ENCODE measurements at places on chromosomes 4 and X.

DNA sequence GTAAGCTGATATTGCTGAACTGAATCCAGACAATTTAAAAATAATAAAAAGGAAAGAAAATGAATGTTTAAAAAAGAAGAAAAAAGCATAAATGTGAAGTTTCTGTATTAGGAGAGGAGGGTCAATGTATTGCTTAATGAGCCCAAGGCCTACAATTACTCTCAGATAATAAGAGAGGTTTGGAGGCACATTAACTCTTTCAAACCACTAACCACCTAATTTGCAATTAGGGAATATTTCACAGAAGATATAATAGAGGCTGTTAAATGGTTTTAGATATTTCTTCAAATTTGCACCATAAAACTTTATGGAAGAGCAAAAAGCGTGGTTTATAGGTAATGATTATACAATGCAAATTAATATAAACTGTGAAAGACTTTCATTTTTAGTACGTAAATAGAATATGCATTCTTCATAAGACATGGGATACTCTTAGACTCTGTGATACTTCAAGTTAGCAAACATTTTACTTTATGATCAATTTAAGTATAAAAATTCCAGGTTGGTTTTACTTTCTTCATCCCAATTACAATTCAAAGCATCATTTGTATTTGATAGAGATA lies 364.2 kb upstream of the GALNTL6 start:
- no peak for DNase-seq

GRCh38 chr4:87209696-87210095 lies 10.7 kb downstream of the KLHL8 start:
- DNase-seq, result no peak

DNA sequence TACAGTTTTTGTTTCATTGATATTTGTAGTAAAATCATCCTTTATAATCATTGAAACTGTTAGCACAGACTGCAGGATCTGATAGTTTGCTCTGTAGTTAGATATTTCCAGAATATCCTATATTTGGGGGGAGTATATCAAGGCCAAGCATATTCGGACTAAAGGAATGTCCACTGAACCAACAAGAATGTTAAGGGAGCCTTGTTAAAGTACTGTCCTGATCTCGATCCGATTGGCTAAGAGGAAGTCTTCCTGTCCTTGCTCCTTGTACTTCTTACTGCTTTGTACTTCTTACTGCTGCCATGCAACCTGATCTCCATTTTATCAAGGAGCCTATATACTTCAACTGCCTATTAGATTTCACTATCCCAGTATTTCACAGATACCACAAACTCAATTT lies 449.3 kb downstream of the RPA4 start:
- no peak for DNase-seq

GRCh38 chr4:26822546-26822945 lies 38.1 kb upstream of the STIM2 start:
- no peak for DNase-seq

GRCh38 chr4:5460106-5460801 lies 248.1 kb downstream of the EVC2 start:
- peak; percentile 8 for DNase-seq

- no peak for DNase-seq
These were observed 37.6 kb downstream of the IDS start for GRCh38 chrX:149467461-149467860.

GRCh38 chrX:4588466-4588865 lies 875.0 kb upstream of the PRKX start:
- DNase-seq, result peak; percentile 38

DNA sequence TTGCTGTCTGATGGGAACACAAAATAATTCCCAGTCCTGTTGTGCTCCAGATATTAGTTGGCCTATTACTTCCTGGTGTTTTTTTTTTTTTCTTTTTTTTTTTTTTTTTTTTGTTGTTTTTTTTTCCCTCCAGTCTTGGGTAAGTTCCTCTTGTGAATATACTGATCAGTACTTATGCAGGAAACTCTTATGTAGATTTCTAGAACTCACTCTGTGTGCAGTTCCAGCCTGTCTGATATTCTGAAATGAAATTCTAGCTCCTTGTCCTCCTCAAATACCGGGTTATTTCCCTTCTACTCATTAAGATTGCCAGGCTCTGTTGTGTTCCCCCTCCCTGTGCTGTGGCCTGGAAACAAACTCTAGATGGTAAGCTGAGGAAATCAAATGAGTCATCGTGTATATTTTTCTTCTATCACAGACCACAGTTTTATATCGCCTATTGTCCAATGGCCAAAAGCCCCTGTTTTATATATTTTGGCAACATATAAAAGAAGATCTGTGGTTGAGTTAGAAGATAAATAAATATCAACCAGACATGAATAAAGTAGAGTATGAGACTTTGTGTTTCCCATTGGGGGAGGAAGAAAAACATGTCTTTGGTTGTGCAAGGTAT lies 124.3 kb upstream of the UGT8 start:
- no peak for DNase-seq

GRCh38 chr4:162706632-162707031 lies 460.1 kb downstream of the NAF1 start:
- no peak for DNase-seq

DNA sequence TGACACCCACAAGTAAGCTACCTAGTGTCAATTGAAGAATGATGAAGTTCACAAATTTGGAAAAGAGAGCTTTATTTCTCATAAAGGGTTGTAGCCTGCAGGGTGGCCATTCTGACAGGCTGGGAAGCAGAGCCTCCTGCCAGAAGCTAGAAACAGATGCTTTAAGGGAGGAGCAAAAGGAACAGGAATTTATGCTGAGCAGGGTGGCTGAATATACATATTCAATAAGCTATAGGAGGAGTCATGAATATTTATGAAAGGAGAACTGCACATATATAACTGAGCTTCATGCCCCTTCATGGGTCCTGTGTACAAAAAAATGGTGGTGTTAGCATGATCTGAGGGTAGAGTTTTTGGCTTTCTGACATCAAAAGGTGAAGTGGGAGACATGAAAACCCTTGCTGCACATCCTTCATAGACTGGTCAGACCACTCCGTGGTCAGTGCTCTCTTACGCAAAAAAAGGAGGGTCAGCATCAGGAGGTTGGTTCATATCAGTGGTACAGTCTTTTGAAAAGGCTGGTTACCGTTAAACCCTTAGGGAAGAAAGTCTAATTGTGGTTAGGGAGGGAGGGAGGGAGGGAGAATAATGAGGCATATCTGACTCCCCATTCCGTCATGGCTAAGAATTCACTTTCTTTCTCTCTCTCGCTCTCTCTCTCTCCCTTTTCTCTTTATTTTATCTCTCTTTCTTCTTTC lies 121.4 kb downstream of the LUZP4 start:
- DNase-seq, result no peak

- no peak for DNase-seq
These were observed 246.7 kb downstream of the PALLD start for GRCh38 chr4:168743601-168744000.

DNA sequence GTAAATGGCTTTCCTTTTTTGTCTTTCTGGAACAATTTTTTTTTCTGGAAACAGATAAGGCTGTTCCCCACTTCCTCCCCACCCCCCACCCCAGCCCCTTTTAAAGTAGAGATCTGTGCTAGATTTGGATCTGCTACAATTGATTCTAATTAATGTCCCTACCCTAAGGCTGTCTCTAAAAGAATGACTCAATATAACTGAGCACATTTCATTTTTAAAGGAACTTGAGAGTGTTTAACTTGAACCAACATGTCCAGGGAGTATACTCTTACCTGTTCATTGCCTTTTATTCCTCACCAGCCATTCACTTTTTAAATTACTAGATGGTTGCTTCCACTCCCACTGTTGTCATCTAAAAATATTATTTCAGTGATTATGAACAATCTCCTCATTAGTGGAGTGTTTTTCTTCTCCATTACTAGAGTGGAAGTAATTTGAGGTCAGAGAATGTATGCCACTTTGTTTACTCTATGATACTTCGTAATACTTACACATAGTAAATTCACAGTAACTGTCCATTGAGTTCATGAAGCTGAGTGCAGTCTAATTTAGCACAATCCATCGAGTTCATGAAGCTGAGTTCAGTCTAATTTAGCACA lies 14.1 kb upstream of the CNOT6L start:
- DNase-seq, result no peak

DNA sequence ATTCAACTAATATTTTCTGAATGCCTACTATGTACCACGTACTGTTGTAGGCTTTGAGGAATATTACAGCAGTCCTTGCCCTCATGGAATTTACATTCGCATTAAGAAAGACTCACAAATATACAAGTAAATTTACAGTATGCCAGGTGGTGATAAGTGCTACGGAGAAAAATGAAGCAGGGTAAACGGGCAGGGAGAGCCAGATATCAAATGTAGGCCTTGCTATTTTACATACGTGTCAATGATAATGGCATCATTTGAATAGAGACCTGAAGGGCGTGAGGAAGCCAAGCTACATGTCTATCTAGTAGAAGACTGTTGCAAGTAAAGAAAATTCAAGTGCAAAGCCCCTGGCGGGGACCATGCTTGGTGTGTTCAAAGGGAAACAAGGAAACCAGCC lies 65.2 kb downstream of the AMMECR1 start:
- DNase-seq, result no peak

- no peak for DNase-seq
These were observed 198.3 kb upstream of the FAT4 start for GRCh38 chr4:125116431-125116830.

GRCh38 chr4:85147481-85148076 lies 181.1 kb upstream of the WDFY3 start:
- DNase-seq, result peak; percentile 85

DNA sequence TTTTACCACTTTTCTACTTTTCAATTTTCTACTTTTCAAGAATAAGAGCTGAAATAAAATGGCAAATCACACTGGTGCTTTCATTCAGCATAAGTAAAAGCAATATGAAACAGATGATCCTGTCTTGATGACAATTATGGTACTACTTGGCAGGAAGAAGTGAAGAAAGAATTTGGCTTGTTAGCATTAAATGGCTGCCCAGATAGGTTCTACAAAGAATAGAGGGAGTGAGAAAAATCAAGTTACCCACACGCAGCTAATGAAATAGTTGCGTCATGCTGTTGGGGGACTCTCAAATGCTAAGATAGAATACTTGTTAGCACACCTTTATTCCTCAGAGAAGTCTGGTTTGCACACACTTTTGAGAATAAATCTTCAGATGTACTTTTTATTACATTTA lies 12.5 kb upstream of the LCORL start:
- no peak for DNase-seq

- DNase-seq, result no peak
These were observed 3.4 kb downstream of the SAT1 start for GRCh38 chrX:23786268-23786815.

GRCh38 chrX:154459832-154460231 lies 1.8 kb downstream of the PLXNA3 start:
- no peak for DNase-seq

- no peak for DNase-seq
These were observed 346.8 kb downstream of the NR3C2 start for GRCh38 chr4:148095346-148095923.

- no peak for DNase-seq
These were observed 20.1 kb downstream of the ZNF185 start for GRCh38 chrX:152917656-152918579.

- no peak for DNase-seq
These were observed 7.3 kb upstream of the DAPP1 start for GRCh38 chr4:99809326-99809725.

- no peak for DNase-seq
These were observed 269.3 kb downstream of the STIM2 start for GRCh38 chr4:27129871-27130366.

GRCh38 chr4:178599521-178599920 lies 1157.3 kb upstream of the AGA start:
- DNase-seq, result no peak

DNA sequence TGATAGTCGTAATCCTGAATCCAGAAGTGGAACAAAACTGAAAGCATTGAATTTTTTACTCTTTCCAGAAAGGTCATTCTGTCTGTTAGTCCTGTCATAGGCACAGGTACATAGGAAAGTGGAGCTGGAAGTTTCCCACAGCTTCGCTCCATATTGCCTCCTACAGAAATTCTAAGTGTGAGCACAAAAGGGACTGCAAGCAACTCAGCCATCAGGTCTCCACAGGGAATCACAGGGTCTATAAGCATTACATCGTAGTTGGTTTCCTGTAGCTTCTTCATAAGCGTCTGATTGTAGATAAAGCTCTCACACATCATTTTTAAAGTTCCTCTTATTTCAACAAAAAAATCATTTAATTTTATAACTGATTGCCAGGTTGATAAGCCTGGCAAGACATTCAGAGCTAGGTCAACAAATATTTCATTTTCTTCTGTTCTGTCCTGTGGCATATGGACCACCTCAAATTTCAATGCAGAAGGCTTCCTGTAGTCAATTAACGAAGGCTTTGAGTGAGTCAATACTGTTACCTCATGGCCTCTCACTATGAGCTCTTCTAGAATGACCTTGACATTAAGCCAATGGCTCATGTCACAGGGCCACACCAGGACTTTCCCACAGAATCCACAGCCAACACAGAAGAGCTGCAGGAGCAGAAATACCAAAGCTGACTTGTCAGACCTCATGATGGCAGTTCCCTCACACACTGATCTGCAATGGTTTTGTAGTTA lies at the start of gene UGT2A3:
UGT2A3 (minus strand) TSS at position 727 of the 728 bp plus-strand sequence; CDS start at position 683, 44 bp downstream.
- no peak for DNase-seq

GRCh38 chrX:104334971-104335370 lies 80.2 kb upstream of the ESX1 start:
- DNase-seq, result no peak

DNA sequence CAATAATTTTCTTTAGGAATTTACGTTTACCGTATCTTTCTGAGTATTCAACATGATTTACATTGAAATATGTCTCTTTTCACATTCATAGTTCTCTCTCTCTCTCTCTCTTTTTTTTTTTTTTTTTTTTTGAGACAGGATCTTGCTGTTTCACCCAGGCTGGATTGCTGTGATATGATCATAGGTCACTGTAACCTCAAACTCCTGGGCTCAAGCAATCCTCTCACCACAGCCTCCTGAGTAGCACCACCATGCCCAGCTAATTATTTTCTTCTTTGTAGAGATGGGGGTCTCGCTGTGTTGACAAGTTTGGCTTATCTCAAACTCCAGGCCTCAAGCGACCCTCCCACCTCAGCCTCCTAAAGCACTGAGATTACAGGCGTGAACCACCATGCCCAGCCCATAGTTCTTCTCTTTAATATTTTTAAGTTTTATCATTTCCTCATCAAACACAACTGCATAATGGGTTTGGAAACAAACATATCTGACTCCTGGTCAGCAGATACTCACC lies 9.8 kb downstream of the SRP72 start:
- no peak for DNase-seq

DNA sequence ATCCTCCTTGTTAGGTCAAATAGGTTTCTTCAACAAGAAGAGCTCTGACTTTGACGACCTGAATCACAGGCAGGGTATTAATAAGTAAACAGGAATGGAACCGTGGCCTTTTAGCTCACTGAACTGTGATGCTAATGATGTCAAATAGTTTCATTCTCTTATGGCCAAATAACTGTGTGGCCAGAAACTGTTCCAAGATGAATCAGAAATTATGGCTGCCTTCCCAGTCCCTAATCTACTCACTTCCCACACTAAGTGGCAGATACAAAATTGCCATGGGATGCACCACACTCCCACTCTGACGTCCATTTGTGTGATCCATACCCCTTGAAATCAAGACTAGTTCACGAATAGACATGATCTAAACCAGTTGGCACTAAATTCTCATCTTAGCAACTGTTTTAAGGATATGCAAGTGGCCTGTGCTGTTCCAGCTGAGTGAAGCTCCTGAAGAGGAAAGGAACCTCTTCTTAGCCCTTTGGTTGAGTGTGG lies 455.4 kb downstream of the IL15 start:
- DNase-seq, result no peak

Data from NCI-H1092 treated with DMSO at 0.1 percent for 48 hours (cell line).